Neural crest cell (in vitro differentiated cells): ENCODE measurements at places on chromosomes 1 and 21. TPM values are rescaled to one million over a fixed set of nuclear protein-coding genes. Genes with fewer than 3 reads are reported as not detected.

GRCh38 chr1:23742670-23743286, 493 bp upstream of the ELOA start:
- no peak for DNase-seq

- DNase-seq = no peak
Measured at GRCh38 chr1:230948301-230948700, 30.4 kb downstream of the TTC13 start.

ALPL gene
- 16.7 TPM in 2 replicates for total RNA-seq

CFHR1 gene
- total RNA-seq = 0.56 TPM in 1 of 2 replicates, not detected in the other

BSND gene
- total RNA-seq = not detected in 2 replicates
